ENCODE measurements at places on chromosomes 6 and 20.

- DNase-seq: no peak
These were observed 11.0 kb upstream of the ASCC3 start for GRCh38 chr6:100892116-100892515.

DNA sequence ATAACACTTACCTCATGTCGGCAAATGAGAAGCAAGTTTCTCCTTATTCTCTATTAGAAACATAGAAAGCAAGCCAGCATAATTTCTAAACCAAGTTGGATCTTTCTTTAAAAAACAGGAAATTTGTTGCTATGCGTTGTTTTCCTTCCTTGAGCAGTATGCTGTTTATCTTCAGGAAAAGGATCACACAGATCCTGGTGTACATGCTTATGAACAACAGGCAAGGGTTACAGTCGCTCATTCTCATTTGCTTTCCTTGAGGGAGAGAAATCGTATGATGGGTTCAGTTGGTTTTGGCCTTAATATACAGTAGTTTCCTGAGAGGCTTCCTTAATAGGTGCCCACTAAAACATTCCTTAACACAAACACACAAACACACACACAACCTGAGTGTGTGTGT, 118.8 kb downstream of the FYN start:
- DNase-seq: no peak

- DNase-seq: no peak
These were observed 30.5 kb downstream of the NEDD9 start for GRCh38 chr6:11201772-11202512.

- peak; percentile 20 for DNase-seq
These were observed 12.1 kb downstream of the FOXS1 start for GRCh38 chr20:31833130-31833930.

GRCh38 chr6:42428326-42429041, 23.2 kb downstream of the TRERF1 start:
- DNase-seq: no peak

DNA sequence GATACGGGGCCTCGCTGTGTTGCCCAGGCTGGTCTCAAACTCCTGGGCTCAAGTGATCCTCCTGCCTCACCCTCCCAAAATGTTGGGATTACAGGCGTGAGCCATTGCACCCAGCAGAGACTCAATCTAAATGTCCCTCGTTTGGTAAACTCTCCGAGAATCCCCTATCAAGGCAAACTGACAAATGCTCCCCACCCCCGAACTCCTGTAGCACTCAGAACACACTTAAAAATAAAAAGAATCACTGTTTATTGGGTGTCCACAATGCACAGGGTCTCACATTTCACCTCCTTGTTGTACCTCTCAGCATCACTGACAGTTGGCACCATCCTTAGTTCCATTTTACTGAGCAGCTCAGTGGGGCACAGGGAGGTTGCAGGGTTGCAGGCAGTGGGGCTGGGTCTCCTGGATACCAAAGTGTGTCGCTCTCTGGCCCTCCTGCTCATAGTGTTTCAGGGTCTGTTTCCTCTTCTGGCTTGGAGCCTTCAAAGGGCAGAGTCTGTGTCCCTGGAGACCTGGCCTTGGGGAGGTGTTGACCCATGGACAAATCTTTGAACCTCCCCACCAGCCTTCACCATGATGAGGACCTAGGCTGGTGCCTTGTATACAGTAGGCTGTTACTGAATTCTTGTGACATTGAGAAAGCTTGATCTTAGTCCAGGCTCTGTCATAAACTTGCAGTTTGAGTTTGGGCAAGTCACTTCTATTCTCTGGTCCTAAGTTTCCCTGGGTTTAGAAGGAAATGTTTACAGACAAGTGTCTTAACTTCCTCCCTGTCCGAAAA, 8.5 kb upstream of the SRC start:
- DNase-seq: no peak

DNA sequence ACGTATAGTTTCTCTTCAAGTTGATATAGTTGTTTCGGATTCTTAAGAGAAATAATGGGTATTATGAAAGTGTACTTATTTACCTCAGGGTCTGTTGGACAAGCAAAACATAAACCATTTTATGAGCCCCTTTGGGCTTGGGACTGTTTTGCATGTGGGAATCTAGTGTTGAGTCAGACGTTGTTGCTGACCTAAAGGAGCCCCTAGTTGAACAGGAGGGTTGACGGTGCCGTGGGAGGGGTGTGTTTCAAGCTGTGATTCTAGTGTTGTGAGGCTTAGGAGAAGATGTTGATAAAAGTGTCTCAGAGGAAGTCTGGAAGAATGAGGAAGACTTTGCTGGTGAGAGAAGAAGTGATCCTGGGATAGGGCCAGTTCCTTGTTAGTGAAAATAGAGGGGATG, 140.0 kb downstream of the ARID1B start:
- DNase-seq: no peak

DNA sequence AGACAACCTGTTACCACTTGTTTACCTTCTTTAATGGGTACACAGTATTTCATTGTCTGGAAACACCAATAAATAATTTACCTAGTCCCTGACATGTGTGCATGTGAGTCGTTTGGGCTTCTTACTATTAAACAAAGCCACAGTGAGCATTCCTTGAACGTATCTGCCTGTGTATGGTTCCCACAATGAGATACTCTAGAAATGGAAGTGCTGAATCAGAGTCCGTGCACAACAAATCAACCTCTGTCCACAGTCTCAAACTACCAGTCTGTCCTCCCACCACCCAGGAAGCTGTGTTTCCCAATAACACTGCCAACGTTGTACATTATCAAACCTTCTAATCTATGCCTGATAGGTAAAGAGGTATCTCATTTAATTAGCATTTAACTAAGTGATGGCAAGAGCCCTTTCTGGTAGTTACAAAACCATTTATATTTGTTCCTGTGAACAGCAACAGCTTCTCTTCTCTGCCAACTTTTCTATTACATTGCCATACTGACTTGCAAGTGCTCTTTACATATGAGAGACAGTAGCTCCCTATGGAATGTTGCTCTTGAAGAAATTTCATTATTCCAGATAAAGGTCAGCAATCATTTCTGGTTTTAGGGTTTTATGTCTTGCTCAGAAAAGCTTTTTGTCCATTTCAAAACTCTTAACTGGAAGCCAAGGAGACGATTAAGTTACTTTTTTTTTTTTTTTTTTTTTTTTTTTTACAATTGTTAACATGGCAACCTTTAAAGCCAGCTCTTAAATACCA, 14.7 kb downstream of the JAG1 start:
- DNase-seq: no peak

- DNase-seq: no peak
These were observed 67.0 kb upstream of the SIRPA start for GRCh38 chr20:1827974-1828785.

- DNase-seq: no peak
These were observed 1.1 kb upstream of the MMP24OS start for GRCh38 chr20:35279040-35279439.

- DNase-seq: no peak
These were observed 68.2 kb downstream of the PLCB1 start for GRCh38 chr20:8200220-8200619.

DNA sequence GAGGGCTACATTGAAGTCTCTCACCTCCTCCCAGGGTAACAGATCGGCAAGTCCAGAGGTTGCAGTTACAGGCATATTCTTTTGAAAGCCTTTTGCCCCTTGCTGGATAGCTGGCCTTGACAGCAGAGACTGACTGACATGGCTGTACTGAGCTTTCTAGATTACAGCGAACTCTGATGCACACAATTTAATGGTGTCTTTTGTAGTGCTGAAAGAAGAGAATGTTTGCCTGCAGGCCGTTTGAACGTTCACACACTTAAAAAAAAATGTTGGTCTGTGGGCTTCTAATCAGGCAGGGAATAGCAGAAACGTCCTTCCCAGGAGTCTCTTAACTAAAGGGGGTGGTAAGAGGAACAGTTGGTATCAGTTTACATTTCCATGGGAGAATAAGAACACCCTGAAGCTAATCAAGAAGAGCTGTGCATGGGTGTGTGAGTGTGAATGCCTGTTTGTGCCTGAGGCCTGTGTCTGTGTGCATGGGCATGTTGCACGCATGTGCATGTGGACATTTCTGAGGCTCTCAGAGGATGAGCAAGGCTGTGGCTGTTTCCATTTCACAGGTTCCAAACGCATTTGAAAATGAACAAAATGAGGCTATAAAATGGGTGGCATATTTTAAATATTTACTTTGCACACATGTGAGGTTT, 213.9 kb upstream of the SSTR4 start:
- DNase-seq: no peak

DNA sequence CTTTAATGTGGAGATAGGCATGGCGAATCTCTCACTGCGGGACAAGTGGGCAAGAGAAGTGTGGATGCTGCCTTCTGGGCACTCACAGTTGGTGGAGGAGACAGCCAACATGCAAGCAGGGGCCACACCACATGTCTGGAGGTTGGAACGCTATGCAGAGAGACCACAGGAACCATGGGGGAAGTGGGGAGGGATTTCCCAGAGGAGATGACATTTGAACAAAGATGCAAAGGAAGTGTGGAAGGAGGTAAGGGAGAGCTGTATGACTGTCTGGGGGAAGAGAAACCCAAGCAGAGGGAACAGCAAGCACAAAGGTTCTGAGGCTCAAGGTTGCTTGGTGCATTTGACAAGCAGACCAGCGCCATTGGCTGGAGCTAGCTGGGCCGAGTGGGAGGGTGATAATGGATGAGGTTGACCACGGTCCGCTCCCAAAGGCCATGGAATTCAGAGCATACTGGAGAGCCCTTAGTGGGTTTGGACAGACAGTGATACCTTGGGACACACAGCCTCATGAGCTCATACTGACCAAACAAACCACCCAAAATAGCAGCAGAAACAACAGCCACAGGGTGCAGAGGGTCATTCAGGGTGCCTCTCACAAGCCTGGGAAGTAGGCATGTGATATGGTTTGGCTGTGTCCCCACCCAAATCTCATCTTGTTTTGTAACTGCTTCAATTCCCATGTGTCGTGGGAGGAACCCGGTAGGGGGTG, 7.6 kb upstream of the FAM110A start:
- no peak for DNase-seq

GRCh38 chr6:157754351-157754750, 68.7 kb upstream of the SNX9 start:
- DNase-seq: no peak
